ENCODE measurements at places on chromosomes 1 and 21. TPM values are rescaled to one million over a fixed set of nuclear protein-coding genes. Genes with fewer than 3 reads are reported as not detected.

Gene KIF21B
- 7.6 TPM for total RNA-seq

Gene FAM3B
- total RNA-seq = 10.3 TPM

Gene LAMC1
- total RNA-seq = 178 TPM

Gene TMEM240
- total RNA-seq = 3.1 TPM

Gene PPIAL4G
- not detected for total RNA-seq

Gene SH2D1B
- total RNA-seq = not detected

Data from type B pancreatic cell (in vitro differentiated cells).